ENCODE measurements at places on chromosomes 7 and 10. TPM values are rescaled to one million over a fixed set of nuclear protein-coding genes. Genes with fewer than 3 reads are reported as not detected.

NKX2-3 gene
- not detected for total RNA-seq

SPOCK2 gene
- total RNA-seq, result 3.9 TPM

TCAF1 gene
- 44.5 TPM for total RNA-seq

RAB19 gene
- 4.2 TPM for total RNA-seq

RADIL gene
- 4.4 TPM for total RNA-seq

PDZD7 gene
- 0.48 TPM for total RNA-seq

LEP gene
- 48.2 TPM for total RNA-seq

PTPRZ1 gene
- 0.48 TPM for total RNA-seq
